ENCODE measurements at places on chromosomes 3 and 15.

- peak overlapping the region; percentile 49 for H3K27ac ChIP-seq
- H3K4me1 ChIP-seq = peaks cover 2% of the 10 kb centered on the region
- no peaks in the 10 kb centered on the region for H3K27me3 ChIP-seq
- H3K4me3 ChIP-seq = no peak overlapping the region
- no peak for DNase-seq
Observed at GRCh38 chr3:48208076-48208475, 15.2 kb upstream of the CAMP start.

GRCh38 chr3:70273492-70273891, 38.9 kb downstream of the MDFIC2 start:
- H3K27me3 ChIP-seq = no peaks in the 10 kb centered on the region
- no peak for DNase-seq
- H3K36me3 ChIP-seq = no peaks in the 10 kb centered on the region
- H3K27ac ChIP-seq = no peak overlapping the region
- no peaks in the 10 kb centered on the region for H3K4me1 ChIP-seq

DNA sequence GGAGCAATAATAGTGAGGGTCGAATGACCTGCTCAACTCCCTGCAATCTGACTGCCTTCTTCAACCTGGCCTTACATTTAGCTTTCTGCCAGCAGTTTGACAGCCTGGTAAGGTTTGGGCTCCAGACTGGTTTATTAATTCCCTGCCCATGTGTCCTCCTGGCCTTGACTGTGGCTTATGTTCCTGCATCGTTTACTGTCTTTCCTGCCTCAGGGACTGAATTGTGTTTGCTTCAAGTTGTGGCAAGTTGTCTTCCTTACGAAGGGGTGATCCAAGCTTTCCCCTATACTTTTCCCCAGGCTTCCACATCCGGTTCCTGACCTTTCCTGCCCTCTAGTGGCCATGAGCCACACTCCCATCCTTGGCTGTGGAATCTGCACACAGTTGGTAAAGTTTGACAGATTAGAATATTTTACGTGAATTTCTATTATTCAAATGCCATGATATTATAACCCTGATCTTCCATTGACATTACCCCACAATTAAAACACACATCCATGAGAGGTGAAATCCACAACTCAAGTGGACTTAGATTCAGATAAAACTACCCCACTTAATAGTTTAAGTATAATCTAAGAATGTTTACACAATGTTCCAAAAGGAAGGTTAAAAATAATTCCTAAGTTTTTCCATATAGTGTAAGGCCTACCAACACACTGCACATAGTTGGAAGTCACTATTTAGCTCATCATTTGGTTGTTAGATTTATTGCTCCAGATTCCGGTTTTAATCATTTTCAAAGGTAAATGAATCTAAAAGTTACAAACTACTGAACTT, 95.7 kb downstream of the NEDD4 start:
- peaks cover 12% of the 10 kb centered on the region for H3K4me1 ChIP-seq
- DNase-seq = no peak
- no peak overlapping the region for H3K27ac ChIP-seq
- no peak overlapping the region for H3K4me3 ChIP-seq
- no peaks in the 10 kb centered on the region for H3K27me3 ChIP-seq

GRCh38 chr3:184539801-184540435, 21.7 kb upstream of the EPHB3 start:
- no peak overlapping the region for H3K4me3 ChIP-seq
- peaks cover 14% of the 10 kb centered on the region for H3K4me1 ChIP-seq
- no peaks in the 10 kb centered on the region for H3K36me3 ChIP-seq
- H3K27me3 ChIP-seq = peaks cover 39% of the 10 kb centered on the region

DNA sequence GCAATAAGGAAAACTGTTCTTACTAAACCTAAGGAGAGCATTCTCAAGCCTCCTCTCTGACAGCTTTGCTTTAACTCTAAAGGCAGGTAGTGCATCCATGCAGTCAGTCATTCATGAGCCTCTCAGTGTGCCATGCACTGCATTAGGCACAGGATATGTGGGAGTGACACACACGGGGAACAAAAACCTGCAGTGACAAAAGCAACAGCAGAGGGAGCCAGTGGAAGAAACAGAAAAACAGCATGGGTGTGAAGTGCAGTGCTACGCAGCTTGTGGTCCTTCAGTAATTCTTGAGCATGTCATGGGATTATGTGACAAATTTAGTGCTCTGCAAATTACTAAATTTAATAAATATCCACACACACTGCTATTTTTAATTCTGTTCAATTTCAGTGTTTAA, 230.7 kb downstream of the BBX start:
- H3K27me3 ChIP-seq = no peaks in the 10 kb centered on the region
- H3K36me3 ChIP-seq = peaks cover 6% of the 10 kb centered on the region
- DNase-seq = no peak

DNA sequence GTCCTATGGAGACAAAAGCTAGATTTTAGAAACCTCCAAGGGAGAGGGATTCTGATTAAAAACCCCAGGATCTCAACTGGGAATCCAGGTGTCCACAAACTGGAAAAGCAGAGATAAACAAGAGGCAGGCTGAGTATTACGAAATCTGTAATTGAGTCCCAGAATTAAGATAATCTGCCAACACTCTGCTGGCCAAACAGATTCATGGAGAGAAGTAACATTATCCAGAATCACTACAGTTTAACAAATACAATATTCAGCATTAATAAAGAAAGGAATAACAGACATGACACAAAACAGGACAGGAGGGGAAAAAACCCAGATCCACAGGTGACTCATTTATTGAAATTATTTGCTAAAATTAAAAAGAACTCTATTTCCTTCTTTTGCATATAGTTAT, 227.2 kb upstream of the NANOGP8 start:
- H3K36me3 ChIP-seq = peaks cover 5% of the 10 kb centered on the region
- no peaks in the 10 kb centered on the region for H3K4me1 ChIP-seq

GRCh38 chr15:71121442-71121841, 6.2 kb downstream of the THSD4 start:
- no peak overlapping the region for H3K27ac ChIP-seq
- H3K27me3 ChIP-seq = peaks cover 89% of the 10 kb centered on the region
- H3K36me3 ChIP-seq = peaks cover 5% of the 10 kb centered on the region
- peaks cover 5% of the 10 kb centered on the region for H3K4me1 ChIP-seq
- no peak overlapping the region for H3K4me3 ChIP-seq

DNA sequence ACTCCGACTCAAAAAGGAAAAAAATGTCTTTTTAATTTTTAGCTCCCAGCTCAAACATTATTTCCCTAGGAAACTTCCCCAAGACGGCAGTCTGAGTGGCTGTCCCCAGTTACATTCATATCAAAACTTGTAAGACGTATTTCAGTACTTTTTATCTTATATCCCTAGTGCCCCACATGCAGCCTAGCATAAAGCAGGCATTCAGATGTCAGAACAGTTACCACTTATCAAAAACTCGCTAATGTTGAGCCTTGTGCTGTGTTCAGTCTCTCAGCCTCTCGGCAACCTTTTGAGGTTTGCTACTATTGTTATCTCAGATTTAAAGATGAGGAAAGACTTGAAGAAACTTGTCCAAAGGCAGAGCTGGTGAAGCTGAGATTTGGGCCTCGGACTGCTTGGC, 6.6 kb upstream of the SELENOS start:
- peaks cover 4% of the 10 kb centered on the region for H3K36me3 ChIP-seq
- no peak overlapping the region for H3K27ac ChIP-seq
- H3K4me3 ChIP-seq = no peak overlapping the region
- no peak for DNase-seq
- H3K4me1 ChIP-seq = peaks cover 8% of the 10 kb centered on the region

DNA sequence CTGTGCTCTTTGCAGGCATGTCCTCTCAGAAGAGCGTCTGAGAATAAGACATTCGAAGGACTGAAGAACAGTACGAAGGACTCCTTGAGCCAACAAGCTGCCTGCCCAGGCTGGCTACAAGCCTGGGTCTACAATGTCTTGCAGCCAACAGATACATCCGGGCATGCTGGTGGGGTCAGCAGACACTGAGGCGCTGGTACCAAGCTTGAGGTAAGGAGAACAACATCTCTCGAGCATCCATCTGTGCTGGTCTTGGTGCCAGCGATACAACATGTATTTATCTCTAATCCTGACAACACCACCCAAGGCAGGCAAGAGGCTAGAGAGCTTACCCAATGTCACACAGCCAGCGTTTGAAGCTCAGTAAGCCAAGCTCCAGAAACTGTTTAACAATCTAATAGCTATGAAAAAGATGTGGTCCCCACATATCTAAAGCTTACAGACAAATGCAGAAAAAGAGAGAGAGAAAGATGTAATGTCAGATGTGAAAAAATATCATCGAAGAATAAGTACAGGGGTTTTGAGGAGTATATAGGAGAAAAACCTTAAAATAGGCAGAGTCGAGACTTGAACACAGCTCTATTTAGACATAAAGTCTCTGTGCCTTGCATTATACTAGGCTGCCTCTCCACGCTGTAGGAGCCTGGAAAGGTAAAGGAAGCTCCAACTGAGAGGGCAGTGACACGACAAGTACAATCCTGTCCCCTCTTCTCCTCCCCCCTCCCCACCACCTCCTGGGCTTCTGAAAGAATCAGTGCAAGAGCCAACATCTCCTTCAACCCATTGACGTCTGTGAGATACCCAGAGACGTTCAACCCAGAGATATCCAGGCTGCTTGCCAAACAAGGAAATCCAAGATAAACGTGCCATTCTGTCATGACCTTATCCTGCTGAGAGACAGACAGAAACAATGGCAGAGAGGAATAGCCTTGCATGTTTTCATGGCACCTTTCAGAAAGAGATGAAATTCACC, 39.4 kb downstream of the WWTR1 start:
- no peak overlapping the region for H3K4me3 ChIP-seq
- H3K36me3 ChIP-seq = no peaks in the 10 kb centered on the region
- no peak for DNase-seq
- H3K27me3 ChIP-seq = peaks cover 22% of the 10 kb centered on the region

GRCh38 chr3:8575364-8576104, 69.1 kb downstream of the SSUH2 start:
- H3K4me1 ChIP-seq = peaks cover 4% of the 10 kb centered on the region
- no peak overlapping the region for H3K4me3 ChIP-seq
- no peak for DNase-seq
- no peaks in the 10 kb centered on the region for H3K36me3 ChIP-seq
- no peak overlapping the region for H3K27ac ChIP-seq

DNA sequence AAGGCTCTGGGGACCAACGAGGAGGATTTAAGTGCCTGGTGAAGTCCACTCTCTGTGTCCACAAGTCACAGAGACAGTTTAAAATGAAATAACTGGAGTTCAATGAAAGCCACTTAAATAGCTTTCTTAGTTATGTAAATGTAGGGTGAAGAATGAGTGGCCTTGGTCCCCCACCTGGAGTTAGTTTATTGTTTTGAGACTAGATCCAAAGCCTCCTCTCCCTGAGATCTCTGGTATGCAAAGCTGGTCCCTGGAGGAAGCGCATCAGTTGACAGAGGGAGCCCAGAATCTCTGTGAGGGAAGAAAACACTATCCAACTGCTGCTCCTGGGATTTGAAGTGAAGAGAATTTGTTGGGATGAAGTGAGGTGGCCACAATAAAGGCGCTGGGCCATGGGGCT, 40.5 kb downstream of the EXOG start:
- peaks cover 9% of the 10 kb centered on the region for H3K4me1 ChIP-seq
- no peak for DNase-seq
- no peaks in the 10 kb centered on the region for H3K36me3 ChIP-seq
- no peak overlapping the region for H3K4me3 ChIP-seq
- no peaks in the 10 kb centered on the region for H3K27me3 ChIP-seq
- peak overlapping the region; percentile 53 for H3K27ac ChIP-seq

GRCh38 chr3:15556512-15556911, 35.0 kb upstream of the COLQ start:
- no peak for DNase-seq
- H3K4me1 ChIP-seq = peaks cover 16% of the 10 kb centered on the region
- peak overlapping the region; percentile 89 for H3K27ac ChIP-seq
- no peaks in the 10 kb centered on the region for H3K27me3 ChIP-seq

DNA sequence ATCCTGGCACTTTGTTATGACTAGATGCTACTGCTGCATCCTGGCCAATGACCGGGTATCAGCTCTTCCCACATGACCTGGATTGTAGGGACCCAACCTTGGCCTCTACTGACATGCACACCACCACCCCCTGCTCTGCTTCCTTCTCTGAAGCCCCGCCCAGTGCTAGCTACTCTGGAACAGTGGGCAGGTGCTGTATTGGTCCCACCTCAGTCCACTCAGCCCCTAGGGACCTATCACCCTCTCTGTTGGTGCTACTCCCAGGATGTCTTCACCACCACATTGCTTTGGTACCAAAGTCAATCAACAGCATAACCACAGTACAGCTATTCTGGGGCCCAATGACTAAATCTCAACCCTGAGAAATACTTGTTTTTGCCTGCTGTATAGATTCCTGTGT, 170.2 kb upstream of the PRICKLE2 start:
- no peak overlapping the region for H3K27ac ChIP-seq
- no peak overlapping the region for H3K4me3 ChIP-seq
- no peaks in the 10 kb centered on the region for H3K36me3 ChIP-seq
- H3K27me3 ChIP-seq = peaks cover 6% of the 10 kb centered on the region
- no peak for DNase-seq

DNA sequence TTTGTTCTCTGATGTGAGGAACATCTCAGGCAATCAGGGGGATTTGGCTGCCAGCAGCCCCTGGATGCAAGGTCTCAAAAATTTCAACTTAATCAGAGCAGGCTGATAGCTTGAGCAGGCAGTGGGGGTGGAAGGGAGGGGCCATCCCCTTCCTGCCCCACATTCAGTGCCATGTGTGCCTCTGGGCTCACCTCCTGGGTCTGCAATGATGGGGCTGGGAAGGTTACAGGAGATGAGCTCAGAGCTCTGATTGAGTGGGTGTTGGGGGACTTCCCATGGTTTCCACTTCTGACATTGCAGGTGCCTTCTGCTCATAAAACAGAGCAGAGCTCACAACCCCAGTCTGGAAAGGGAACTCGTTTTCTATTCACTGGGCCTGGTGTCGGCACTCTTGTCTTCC, 37.0 kb downstream of the PARP16 start:
- H3K27me3 ChIP-seq = no peaks in the 10 kb centered on the region
- peak overlapping the region; percentile 24 for H3K27ac ChIP-seq
- peaks cover 6% of the 10 kb centered on the region for H3K4me1 ChIP-seq
- no peak for DNase-seq
- H3K36me3 ChIP-seq = peaks cover 9% of the 10 kb centered on the region

- H3K4me3 ChIP-seq = no peak overlapping the region
- H3K27me3 ChIP-seq = no peaks in the 10 kb centered on the region
- H3K36me3 ChIP-seq = peaks cover 2% of the 10 kb centered on the region
- DNase-seq = no peak
- H3K4me1 ChIP-seq = peaks cover 32% of the 10 kb centered on the region
- H3K27ac ChIP-seq = no peak overlapping the region
Observed at GRCh38 chr3:183581496-183582155, 26.1 kb upstream of the KLHL6 start.

Measured in T-helper 17 cell (primary cell).